Left renal cortex interstitium (tissue), 4 donors: ENCODE measurements at places on chromosomes 1 and 21. TPM values are rescaled to one million over a fixed set of nuclear protein-coding genes. Genes with fewer than 3 reads are reported as not detected.

CRYBG2 gene
- 0.65 TPM for polyA plus RNA-seq

FABP3 gene
- 69.9 TPM for polyA plus RNA-seq

CFAP74 gene
- 0.57 TPM for polyA plus RNA-seq

VSIG8 gene
- polyA plus RNA-seq: 0.73 TPM

BLACAT1 gene
- polyA plus RNA-seq: 2.8 TPM

SPATA45 gene
- polyA plus RNA-seq: 0.51 TPM

GBP3 gene
- polyA plus RNA-seq: 20.8 TPM

GRIK1 gene
- polyA plus RNA-seq: 1.9 TPM

PTGS2 gene
- polyA plus RNA-seq: 0.79 TPM

SPRR1A gene
- polyA plus RNA-seq: not detected

PLEKHA6 gene
- polyA plus RNA-seq: 44.7 TPM

CELF3 gene
- 0.68 TPM for polyA plus RNA-seq

LPAR3 gene
- 0.85 TPM for polyA plus RNA-seq

SPRR2A gene
- not detected for polyA plus RNA-seq

KCNK1 gene
- polyA plus RNA-seq: 7.6 TPM

TXLNA gene
- 43.4 TPM for polyA plus RNA-seq

DNA sequence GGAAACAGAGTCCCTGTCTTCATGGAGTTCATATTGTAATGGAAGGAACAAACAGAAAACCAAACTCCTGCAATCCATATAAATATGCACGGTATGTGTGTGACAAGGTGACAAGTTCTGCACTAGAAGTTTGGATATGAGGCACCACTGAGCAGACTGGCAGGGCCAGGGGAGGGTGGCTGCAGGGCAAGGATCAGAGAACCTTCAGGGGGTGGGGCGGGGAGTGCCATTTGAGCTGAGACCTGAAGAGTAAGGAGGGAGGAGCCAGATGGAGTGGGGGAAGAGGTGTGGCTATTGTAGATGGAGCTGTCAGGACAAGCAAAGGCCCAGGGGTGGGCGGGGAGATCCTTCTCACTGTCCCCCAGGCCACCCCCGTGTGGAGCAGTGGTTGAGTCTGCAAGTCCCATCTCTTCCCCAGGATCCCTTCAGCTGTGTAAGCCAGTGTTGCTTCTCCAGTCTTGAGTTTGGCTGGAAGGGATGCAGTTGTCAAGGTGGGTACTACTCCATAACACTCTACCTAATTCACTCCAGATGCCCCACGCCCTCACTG is 76.4 kb downstream of the ATP5PO start:
- no peak for DNase-seq

- DNase-seq: no peak
Measured at GRCh38 chr1:207824691-207825408, 73.0 kb downstream of the CD46 start.

GRCh38 chr1:195965036-195965435 is 643.2 kb downstream of the KCNT2 start:
- no peak for DNase-seq

DNA sequence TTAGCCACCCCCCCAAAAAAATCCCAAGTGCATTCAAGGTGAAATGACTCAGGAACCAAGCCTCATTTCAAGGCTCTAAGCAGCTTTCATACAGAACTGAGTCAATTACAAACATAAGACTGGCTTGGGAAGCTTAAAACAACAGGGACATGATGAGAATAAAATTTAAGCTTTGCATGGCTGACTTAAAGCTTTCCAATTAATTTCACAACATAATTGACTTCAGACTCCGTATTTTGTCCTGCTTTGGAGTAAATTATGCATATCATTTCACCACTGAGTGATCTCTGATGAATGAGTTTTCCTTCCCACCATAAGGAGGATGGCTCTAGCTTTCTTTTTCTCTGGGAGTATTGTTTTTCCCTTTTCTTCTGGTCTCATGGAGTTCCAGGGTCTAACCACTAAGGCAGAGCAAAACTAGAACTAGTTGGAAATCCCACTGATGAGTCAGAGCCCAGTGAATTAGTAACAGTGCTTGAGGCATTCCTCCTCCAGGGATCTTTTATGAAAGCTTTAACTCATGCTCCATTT is 72.8 kb downstream of the XCL2 start:
- DNase-seq: no peak

DNA sequence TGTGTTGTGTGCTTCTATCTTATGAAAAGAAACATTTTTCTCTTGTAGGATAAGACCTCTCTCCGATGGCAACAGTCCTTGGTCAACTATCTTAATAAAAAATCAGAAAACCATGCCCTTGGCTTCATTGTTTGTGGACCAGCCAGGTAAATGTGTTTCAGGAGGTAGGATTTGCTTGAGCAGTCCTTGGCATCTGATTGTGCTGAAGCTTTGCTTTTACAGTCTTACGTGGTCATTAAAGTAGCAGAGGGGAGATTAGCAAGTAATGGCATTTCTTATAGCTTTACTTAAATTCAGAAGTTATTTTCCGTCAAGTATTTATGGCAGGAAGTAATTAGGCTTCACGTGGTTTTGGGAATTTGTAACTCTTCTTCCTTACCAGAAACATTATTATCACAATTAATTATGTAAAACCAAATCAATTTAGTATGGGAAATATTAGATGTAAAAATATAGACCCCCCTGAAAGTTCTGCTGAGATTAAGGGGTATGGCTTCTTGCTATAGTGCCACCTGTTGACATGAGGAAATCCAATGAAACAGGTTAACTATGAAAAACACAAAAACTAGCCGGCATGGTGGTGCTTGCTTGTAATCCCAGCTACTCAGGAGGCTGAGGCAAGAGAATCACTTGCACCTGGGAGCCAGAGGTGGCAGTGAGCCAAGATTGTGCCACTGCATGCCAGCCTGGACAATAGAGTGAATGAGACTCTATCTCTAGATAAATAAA is 49.0 kb downstream of the MAP3K21 start:
- DNase-seq: no peak

GRCh38 chr21:45459171-45460010 is 54.4 kb downstream of the COL18A1 start:
- no peak for DNase-seq

DNA sequence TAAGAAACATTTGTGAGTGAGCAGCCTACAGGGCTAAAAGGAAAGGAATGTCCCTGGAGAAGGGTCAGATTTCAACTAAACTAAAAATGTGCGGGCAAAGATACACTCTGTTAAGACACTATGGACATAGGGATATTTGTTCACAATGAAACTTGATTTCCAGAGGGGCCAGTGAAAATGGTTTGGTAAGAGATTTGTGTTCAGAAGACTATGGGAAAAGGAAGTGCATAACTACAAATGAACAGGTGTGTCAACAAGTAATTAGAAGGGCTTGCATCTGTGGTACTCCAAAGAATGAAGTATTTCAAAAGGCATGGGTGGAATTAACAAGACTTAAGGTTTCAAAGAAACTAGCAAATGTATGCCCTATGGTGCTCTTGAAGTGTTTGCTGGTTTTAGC is 60.4 kb downstream of the NME7 start:
- no peak for DNase-seq

GRCh38 chr21:42216726-42217572 is 2.0 kb upstream of the ABCG1 start:
- DNase-seq: no peak

DNA sequence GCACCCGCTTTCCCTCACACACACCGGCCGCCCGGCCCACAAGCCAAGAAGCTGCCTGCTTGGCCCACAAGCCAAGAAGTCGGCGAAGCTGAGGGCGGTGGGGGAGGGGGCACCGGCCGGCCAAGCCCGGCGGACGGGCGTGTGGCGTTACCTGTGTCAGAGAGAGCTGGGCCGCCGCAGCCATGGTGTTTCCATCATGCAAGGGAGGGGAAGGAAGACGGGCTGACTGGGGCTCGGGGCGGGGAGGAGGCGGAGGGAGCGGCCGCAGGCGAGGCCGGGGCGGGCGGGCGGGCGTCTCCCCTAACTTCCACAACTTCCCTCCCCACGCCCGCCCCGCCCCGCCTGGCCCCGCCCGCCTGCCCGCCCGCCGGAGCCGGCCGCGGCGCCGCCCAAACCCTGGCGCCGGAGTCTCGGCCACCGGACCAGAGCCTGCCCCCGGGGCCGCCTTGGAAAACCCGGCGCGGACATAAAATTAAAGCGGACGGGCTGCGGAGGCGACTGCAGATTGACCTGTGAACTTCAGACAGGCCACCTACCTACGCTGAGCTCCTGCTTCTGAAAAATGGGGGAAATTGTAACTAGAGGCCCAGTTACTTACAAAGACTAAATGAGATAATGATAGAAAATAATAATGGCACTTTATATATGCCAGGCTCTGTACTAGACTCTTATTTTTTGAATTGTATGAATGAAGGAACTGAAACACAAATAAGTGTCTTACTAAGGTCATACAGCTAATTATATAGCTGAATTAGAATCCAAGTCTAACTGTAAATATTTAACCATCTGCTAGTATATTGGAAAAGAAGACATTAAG is at the start of gene EPS15:
EPS15 (minus strand) TSS at position 219 of the 817 bp plus-strand sequence; CDS start at position 184, 35 bp downstream.
- DNase-seq: no peak

- DNase-seq: no peak
Measured at GRCh38 chr1:119682141-119682540, 29.6 kb upstream of the PHGDH start.

GRCh38 chr1:244386595-244386994 is 65.1 kb downstream of the ADSS2 start:
- no peak for DNase-seq

GRCh38 chr1:245116131-245116530 is 38.7 kb upstream of the KIF26B start:
- DNase-seq: no peak

GRCh38 chr1:209607102-209607794 is 23.7 kb downstream of the CAMK1G start:
- no peak for DNase-seq

DNA sequence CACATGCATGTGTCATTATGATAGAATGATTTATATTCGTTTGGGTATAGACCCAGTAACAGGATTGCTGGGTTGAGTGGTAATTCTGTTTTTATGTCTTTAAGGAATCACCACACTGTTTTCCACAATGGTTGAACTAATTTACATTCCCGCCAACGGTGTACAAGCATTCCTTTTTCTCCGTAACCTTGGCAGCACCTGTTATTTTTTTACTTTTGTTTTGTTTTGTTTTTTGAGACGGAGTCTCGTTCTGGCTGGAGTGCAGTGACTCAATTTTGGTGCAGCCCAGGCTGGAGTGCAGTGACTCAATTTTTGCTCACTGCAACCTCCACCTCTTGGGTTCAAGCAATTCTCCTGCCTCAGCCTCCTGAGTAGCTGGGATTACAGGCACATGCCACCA is 8.5 kb upstream of the S100B start:
- DNase-seq: no peak

GRCh38 chr1:155279268-155279667 is 2.0 kb downstream of the HCN3 start:
- no peak for DNase-seq

- DNase-seq: no peak
Measured at GRCh38 chr21:33901412-33902288, 14.0 kb downstream of the ATP5PO start.

GRCh38 chr1:160739098-160739511 is at the start of gene SLAMF7:
Gene SLAMF7, plus strand, starts transcription at chr1:160739247. Its CDS starts 55 bp downstream, at chr1:160739302.
- DNase-seq: no peak

GRCh38 chr1:57091642-57092041 is 125.8 kb upstream of the C8B start:
- DNase-seq: no peak

- no peak for DNase-seq
Measured at GRCh38 chr1:205668951-205669340, 11.4 kb downstream of the SLC45A3 start.

DNA sequence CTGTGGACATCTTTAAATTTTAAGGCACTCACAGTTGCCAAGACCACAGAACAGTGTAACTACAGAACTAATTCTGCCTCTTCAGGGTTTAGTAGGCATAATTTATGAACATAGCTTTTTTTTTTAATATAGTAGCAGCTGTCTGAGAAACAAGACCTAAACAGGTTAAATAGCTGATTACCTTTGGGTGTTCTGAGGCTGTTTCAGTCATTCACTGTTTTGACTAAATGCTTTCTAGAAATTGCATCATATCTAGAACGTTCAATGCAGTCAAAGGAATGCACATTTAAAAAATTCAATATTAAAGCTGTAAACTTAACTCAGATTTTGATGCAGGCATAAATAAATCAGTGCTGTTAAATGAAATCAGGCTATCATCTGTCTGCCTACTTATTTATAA is 101.6 kb downstream of the BRINP3 start:
- no peak for DNase-seq
